ENCODE measurements at places on chromosomes 13 and 19. TPM values are rescaled to one million over a fixed set of nuclear protein-coding genes. Genes with fewer than 3 reads are reported as not detected.
A peak's percentile ranks its signal among the peaks of the same experiment; 100 is the strongest.

- peak; percentile 44 for DNase-seq
These were observed 372 bp upstream of the ZNF699 start for GRCh38 chr19:9309974-9310446.

- no peak for DNase-seq
These were observed 1.3 kb downstream of the TNFSF14 start for GRCh38 chr19:6668691-6669090.

RPS15 gene
- 1,159 TPM for polyA plus RNA-seq

JAK3 gene
- 1.9 TPM for polyA plus RNA-seq

CCL25 gene
- polyA plus RNA-seq: not detected

All from forelimb muscle (tissue), 1 donor.